ENCODE measurements at places on chromosomes 1 and 21.

DNA sequence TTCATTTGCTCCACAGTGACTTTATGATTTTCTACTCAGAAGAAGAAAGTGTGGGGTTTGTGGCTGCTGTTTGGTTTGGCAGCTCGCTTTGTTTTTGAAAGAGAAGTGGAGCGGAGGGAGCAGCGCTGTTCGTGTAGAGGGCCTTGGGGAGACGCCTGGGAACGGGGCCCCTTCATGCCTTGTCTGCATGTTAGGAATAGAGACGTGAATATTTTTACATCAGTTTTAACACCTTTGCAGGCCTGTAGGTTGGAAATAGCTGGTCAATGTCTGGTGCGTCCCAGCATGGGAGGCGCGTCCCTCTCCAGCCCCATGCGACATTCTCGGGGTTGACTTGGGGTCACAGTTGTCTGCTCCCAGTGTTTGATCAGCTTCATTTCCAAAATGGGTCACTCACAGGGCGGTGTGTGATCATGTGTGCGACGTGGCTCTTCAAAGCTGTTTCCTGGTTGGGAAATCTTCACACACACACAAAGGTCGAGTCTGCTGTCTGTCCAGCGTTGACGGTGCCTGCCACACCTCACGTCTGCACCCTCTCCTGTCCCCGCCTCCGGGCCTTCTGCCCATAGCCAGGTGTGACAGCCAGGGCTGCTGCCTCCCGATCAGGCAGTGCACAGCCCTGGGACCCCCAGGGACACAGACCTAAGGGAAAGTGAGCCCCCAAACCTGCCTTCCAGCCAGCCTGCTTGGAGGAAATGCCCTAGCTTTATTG lies 149.2 kb downstream of the PSMG1 start:
- no peak for DNase-seq

- DNase-seq = no peak
These were observed 462.1 kb downstream of the LMO4 start for GRCh38 chr1:87790756-87791155.

DNA sequence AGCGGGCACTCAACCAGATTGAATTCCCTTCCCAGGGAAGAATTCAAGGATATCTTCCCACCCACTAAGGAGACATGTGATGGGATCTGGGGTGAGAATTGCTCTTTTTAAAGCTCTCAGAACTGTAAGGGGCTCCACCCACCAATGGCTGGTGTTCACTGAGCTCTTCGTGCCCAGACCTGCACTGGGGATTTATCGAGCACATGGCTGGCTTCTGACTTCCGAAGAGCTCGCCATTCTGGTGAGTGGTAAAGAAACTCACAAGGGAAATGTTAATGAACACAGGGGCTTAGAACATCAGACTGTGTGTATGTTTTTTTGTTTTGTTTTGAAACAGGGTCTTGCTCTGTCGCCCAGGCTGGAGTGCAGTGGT lies 9.8 kb downstream of the PADI3 start:
- DNase-seq = no peak

DNA sequence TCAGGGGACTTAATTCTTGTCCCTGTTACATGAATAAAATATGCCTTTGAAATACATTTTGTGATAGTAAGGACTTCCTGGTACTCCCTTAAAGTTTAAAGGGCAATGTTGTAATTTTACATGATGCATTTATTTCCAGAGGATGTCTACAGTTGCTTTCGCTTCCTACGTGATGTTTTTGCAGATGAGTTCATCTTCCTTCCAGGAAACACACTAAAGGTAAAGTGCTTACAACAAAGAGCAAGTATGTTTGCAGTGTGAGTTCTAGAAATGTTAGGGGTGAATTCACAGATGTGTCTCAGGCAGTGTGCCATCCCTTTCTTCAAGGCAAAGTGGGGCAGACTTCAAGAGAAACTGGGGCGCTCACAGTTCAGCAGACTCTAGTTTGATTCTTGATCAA lies 31.2 kb downstream of the GNPAT start:
- no peak for DNase-seq

DNA sequence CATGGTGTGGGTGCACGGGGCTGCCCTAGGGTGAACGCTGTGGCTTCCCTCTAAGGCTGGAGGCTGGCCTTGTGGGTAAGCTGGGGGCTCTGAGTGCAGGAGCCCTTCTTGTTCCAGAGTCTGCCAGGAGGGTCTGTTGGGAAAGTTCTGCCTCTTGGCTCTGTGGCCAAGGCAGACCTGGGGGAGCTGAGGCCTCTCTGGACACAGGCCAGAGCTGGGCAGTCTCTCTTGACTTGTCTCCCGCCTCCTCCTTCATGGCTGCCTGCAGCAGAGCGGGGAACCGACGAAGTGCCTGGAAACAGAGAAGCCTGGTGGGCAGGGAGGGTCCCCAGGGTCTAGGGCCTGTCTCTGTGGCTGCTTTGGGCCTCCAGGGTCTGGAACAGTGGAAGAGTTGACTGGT lies 30.3 kb upstream of the PEX10 start:
- DNase-seq = no peak

DNA sequence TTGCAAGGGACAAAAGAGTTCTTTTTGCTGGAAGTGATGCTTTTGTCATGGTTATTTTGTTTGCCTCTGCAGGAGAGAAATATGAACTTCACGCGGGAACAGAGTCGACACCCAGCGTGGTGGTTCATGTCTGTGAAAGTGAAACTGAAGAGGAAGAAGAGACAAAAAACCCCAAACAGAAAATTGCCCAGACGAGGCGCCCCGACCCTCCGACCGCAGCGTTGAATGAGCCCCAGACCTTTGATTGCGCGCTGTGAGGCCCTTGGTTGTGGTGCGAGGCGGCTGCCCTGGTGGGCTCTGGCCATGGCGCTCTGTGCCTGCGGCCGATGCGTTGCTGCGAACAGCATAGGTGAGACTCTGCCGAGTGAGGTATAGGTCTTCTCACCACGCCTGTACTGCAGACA lies 20.9 kb upstream of the NCMAP start:
- peak; percentile 46 for DNase-seq

DNA sequence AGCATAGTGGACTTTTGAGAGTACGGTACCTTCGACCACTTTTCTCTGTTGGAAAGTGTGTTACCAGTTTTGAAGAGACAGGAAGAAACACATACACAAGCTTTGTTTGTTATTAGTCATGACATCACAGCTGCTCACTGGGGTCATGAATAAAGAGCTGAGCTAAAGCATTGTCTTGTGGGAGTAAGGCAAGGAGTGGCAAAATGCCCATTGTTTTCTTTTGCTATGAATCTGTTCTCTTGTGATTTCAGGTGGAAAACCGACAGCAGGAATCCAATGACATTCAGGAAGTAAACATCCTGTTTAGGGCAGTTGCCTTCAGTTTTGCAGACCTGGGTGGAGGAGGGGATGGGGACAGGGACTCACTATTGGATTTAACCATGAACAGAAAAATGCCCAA lies 66.2 kb downstream of the RGL1 start:
- DNase-seq = no peak

DNA sequence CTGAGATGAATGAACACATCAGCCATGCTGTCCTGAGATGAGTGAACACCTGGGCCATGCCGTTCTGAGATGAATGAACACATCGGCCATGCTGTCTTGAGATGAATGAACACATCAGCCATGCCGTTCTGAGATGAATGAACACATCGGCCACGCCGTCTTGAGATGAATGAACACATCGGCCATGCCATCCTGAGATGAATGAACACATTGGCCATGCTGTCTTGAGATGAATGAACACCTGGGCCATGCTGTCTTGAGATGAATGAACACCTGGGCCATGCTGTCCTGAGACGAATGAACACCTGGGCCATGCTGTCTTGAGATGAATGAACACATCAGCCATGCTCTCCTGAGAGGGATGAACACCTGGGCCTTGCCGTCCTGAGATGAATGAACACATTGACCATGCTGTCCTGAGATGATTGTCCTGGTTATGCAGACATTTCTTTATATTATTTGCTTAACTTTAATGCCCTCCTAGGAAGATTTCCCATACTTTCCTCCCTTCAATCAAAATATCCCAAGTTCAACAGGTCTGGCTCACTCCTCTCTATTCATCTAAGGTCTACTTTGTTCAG lies 48.6 kb upstream of the COL6A1 start:
- DNase-seq = no peak

- no peak for DNase-seq
These were observed 40.7 kb downstream of the RIPK4 start for GRCh38 chr21:41726058-41726558.

GRCh38 chr1:227632325-227632724 lies 69.0 kb downstream of the ZNF678 start:
- no peak for DNase-seq

GRCh38 chr1:87956072-87956471 lies 627.4 kb downstream of the LMO4 start:
- no peak for DNase-seq

DNA sequence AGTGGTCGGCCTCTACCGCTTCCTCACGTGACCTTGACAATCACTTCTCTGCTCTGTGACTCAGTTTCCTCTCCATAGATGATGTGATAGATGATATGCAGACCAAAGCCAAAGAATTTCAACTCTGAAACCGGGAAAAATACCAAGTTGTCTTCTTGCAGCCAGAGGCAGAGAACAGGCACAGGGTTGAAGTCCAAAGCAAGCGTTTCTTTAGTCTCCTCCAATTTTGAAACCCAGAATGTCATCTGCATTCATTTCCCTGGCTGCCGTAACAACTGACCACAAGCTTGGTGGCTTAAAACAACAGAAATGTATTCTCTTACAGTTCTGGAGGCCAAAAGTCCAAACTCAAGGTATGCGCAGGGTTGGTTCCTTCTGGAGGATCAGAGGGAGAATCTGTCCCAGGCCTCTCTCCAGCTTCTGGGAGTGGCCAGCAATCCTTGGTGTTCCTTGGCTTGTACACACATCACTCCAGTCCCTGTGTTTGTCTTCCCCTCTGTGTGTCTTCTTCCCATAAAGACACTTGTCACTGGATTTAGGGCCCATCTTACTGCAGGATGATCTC lies 30.3 kb upstream of the H6PD start:
- DNase-seq = no peak

DNA sequence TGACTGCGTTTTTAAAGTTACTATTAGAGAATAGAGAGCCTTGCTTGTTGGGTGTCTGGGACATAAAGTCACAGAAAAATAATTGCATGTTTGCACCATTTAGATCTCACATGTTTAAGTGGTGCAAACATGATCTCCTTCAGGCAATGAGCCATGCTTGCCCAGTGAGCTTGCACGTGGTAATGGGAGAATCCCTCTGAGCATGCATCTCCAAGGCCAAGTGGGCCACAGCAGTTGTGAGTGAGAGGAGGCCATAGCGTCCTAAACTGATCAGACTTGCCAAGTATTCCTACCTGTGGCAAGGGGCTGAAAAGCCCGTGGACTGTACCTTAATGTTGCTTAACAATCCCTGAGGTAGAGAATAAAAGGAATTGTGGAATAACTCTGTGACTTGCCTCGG lies 158.3 kb downstream of the PLA2G4A start:
- no peak for DNase-seq

GRCh38 chr1:58907398-58907797 lies 123.6 kb upstream of the JUN start:
- DNase-seq = no peak

DNA sequence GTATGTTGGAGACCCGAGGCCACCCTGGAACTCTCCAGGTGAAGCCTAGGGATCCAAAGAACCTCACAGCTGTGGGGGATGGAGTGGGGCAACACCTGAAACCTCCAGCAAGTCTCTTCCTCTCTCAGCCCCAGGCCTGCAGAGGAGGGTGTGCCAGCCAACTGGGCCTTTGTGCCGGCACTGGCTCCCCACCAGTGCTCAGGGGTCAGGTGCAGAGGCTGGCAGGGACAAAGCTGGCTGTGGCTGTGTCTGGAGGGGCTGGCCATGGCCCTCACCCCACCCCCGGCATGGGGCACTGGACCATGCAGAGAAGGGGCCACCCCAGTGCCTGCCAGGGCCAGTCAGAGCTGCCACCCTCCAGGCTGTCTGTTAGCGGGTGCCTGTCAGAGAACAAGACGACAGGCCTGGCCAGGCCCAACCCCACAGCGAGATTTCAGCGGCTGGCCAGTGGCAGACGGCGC lies 3.9 kb downstream of the COL18A1 start:
- no peak for DNase-seq

DNA sequence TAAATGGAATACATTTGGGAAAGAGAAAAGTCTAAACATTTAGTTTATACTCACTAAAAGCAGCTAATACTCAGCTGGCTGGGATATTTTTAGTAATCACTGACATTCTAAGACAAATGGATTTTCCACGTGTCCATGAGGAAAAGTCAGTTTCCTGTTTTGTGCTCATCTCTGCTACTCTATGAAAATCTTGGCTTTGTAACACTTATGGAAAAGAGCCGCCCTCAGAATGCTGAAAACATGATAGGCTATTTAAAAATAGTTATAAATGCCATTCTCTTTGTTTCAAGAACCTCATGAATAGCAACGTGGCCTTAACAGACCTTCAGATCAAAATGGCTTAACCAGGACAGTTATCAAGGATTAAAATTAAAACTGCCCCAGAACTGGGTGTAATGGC lies 29.9 kb downstream of the MRAP start:
- DNase-seq = no peak

DNA sequence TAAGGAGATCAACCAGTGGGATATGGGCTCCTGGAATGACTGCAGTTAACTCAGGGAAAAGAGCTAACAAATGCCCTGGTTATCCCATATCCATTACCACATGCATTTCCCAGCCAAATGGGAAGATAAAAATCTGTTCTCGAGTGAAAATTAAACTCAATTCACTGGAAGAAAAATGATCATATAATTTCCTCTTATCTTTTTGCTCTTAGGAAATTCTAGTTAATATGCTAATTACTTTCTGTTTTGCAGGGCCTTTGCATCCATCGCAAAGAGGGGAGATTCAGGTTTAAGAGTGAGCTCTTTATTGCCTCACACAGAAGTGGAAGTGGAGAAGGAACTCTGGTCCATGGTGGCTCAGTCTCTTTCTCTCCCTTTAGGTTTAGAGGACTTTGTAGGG lies 3.9 kb upstream of the IL24 start:
- no peak for DNase-seq

DNA sequence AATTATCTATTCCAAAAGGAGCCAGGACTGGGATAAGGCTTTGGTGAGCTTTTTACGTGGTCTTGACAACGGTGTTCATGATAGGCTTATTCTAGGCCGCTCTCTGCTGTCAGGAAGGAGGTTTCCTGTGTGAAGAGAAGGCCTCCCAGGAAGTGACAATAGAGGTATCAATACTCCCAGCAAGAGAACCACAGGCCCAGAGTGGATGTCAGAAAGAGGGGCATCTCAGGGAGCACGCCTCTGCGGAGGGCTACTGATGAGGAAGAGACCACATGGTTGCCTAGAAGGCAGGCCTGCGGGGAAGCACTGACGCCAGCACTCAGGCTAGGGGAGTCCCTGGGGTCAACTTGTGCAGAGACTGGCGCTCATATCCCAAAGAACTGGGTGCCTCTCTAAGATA lies 60.4 kb downstream of the ITPKB start:
- no peak for DNase-seq

Data from stimulated activated CD8-positive, alpha-beta memory T cell treated with anti-CD3 and anti-CD28 coated beads, Interleukin-2, amount 100 ng/mL, for 1 hour (primary cell).